Endothelial cell of umbilical vein (primary cell): ENCODE measurements at places on chromosomes 12 and 14.

GRCh38 chr12:131927110-131928079 lies 1.7 kb upstream of the PUS1 start:
- DNase-seq = no peak

DNA sequence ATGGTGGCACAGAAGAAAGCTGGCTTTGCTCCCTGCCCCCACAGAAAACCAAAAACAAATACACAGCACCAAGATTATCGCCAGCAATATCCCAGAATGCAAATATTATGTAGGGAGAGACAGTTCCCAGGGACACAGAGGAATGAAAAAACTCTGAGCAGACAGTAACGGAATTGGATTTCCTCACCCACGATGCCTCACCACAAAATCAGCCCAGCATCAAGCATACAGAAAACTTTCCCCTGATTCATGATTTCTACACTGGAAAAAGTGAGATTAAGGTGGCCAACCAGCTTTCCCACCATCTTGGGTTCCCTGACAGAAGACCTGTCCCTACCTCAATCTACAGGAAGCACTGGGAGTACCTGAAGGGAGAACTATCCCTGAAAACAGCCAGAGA lies 36.6 kb downstream of the PARP11 start:
- no peak for DNase-seq

DNA sequence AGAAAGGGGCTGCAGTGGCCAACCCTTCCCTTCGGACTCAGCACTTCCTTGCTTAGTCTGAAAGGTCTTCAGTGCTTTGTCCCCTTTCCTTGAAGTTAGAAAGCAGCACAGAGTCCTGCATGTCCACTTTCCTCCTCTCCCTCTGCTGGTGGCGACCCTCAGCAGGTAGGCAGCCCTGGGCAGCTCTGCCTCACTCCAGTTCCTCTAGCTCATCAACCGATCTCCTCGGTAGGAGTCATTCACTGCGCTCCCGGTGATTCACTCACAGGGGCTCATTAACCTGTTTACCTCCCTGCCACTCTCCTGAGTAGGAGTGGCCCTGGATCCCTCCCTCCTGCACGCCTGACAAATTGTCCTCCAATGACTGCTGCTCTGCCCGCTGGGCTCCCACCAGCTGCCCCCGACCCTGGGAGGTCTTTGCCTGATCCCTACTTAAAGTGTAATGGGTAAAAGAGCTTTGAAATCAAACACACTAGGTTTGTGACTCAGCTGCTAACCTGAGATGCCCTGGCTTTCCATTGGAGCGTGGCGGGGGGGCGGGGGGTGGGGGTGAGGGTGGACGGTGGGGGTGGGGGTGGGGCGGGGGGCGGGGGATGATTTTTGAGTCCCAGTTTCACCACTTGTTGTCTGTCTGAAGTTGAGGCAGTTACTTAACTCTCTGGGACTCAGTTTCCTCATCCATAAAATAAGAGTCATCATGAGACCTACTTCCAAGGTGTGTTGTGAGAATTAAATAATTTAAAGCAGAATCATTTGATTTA lies 4.2 kb downstream of the SCNN1A start:
- peak; percentile 33 for DNase-seq

DNA sequence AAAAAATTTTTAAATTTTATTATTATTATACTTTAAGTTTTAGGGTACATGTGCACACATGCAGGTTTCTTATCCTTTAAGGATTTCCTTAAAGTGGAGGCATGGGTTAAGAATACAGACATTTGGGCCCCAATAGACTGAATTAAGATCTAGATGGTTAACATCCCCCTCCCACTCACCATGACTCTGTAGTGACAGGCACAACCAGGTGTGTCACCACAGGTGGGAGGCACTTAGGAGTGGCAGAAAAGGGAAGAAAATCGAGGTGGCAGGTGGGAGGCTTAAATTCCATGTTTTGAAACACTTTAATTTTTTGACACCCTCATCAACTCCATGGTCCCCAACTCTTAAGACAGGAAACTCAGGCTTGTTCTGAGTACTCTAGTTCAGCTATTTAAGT lies 37.6 kb upstream of the GRIP1 start:
- DNase-seq = no peak

DNA sequence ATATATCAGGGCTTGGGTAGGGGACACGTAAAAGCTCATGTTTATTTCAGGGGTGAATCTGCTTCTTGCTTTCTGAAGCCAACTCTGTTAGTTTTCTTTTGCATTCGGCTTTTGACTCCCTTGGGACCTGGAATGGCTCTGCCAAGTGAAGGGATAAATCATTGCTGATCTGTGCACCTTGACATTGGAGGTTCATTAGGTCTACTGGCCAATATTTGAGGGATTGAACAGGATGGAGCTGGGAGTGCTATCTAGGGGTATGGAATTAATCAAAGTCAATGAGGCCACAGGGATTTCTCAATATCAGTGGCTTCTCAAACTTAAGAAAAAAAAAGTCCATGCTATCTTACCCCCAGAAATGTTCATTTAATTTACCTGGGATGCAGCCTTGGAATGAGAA lies 203.5 kb upstream of the RMST start:
- no peak for DNase-seq

DNA sequence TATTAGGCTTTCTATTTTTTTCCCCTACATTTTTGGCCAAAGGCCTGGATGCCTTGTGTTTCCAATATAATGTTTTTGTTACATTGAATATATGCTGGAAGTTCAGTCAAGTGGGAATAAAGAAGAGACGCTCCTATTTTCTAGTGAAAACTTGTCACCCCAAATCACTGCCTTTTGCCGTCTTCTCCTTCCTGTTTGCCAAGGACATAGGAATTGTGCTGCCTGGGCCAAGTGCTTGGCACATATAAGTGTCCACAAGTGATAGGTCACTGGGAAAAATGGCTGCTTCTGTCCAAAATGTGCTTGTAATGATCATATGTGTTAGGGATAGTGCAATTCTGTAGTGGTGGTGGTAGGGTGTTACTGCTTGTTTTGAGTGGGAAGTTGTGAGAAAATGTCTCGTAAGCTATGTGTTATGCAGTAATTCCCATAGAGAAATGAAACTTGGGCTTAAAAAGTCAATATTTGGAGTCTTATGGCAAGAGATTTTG lies 11.6 kb upstream of the KCNJ8 start:
- no peak for DNase-seq

DNA sequence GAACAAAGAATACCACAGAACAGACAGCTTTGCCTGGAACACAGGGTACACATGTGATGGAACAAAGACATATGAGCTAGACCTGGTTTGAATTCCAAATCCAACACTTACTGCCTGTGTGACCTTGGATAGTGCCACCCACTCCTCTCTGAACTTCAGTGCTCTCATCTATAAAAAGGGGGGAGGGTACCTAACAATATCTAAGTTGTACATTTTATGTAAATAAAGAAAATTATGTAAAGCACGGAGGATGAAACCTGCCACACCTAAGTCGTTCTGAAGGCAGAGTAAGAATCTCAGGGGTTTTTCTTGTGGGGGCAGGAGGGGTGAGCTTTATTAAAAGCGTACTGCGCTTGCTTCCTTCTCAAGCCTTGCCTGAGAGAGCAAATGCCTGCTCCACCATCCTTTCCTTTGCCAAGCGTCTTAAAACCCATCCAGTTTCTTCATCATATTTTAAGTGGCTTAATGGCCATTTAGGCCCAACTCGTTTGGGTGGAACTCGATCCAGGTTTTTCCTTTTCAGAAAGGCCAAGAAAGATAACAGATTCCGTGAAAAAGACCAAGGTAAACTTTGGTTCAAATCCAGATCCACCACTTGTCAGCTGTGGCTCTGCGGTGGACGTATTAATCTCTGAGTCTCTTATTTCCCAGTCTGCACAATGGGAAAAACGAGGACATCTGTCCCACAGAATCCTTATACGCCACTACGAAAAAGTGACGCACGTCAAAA lies 946 bp downstream of the DDX24 start:
- peak; percentile 54 for DNase-seq

- no peak for DNase-seq
Observed at GRCh38 chr12:1403417-1403816, 191.0 kb downstream of the FBXL14 start.
